Endothelial cell of umbilical vein (primary cell): ENCODE measurements at places on chromosomes 3 and 15. TPM values are rescaled to one million over a fixed set of nuclear protein-coding genes. Genes with fewer than 3 reads are reported as not detected.

GRCh38 chr15:39248204-39248603, 332.7 kb upstream of the THBS1 start:
- DNase-seq = peak; percentile 99

DNA sequence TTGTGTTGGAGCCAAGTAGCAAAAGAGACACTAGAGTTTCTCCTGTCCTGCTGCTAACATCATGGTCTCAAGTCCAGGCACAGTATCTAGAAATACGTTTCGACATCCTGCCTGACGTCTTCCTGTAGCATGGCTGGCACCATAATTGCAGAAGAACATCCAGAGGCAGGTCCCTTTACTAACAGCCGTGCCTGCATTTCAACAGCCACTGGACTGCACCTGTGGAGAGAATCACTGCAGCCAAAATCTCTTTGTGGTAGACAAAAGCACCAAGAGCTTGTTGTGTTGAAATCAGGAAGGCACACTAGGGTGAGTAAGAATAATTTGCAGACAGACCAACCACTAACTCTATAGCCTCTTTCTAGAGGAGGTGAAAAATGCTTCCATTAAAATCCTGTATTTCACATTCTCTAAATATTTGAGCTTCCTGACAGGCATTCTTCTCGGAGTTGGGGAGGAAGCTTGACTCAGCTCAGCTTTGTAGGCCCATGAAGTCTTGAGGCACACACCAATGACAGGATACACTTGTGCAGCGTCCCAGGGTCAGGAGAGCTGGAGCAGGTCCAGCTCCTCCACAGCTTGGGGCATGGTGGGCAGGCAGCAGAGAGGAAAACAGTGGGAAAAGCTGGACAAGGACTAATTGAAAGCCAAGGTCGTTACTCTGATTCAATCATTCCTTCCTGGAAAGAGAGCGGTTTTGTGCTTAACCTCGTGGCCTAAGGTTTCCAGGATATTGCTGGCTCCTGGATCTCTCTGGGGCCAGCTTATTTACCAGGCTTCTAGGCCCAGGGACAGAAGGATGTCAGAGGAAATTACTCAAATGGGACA, 244.9 kb downstream of the FAM43A start:
- peak; percentile 99 for DNase-seq

GRCh38 chr3:195224156-195224979, 46.6 kb downstream of the XXYLT1 start:
- no peak for DNase-seq

Gene MRPL3
- total RNA-seq = 68.2 and 68.8 TPM in 2 replicates

Gene LRTM1
- total RNA-seq = not detected in 2 replicates

Gene SCAANT1
- not detected in 2 replicates for total RNA-seq

Gene ST3GAL6
- total RNA-seq = 17.7 and 35.9 TPM in 2 replicates
